ENCODE measurements at places on chromosomes 3 and 15. TPM values are rescaled to one million over a fixed set of nuclear protein-coding genes. Genes with fewer than 3 reads are reported as not detected.

The TP63 gene
- total RNA-seq = under 0.01 TPM

The TM4SF18 gene
- total RNA-seq = 21.5 TPM

The DUOXA2 gene
- not detected for total RNA-seq

The PIK3CB gene
- total RNA-seq = 77.6 TPM

The FILIP1L gene
- 111 TPM for total RNA-seq

The SPSB4 gene
- total RNA-seq = not detected

The UBE2Q2 gene
- total RNA-seq = 84.3 TPM

The LCTL gene
- total RNA-seq = 0.50 TPM

The ETFA gene
- total RNA-seq = 166 TPM

The TMC3 gene
- not detected for total RNA-seq

The ACKR4 gene
- 0.87 TPM for total RNA-seq

The C2CD4B gene
- total RNA-seq = 0.70 TPM

The UNC13C gene
- total RNA-seq = under 0.01 TPM

The ST3GAL6 gene
- total RNA-seq = 1.4 TPM

The SLCO2A1 gene
- total RNA-seq = 0.69 TPM

The PLCB2 gene
- 0.52 TPM for total RNA-seq

The GREM1 gene
- 9.7 TPM for total RNA-seq

The LSAMP gene
- not detected for total RNA-seq

The CHCHD6 gene
- 12.6 TPM for total RNA-seq

The HRG gene
- total RNA-seq = not detected

The SKOR1 gene
- 0.10 TPM for total RNA-seq

The LMOD3 gene
- not detected for total RNA-seq

The ROPN1 gene
- not detected for total RNA-seq

The DUOXA1 gene
- not detected for total RNA-seq

The SCN11A gene
- under 0.01 TPM for total RNA-seq

The CYP1A2 gene
- total RNA-seq = not detected

The ARIH2 gene
- total RNA-seq = 63.2 TPM

The IVD gene
- 68.8 TPM for total RNA-seq

The SGO1 gene
- 0.99 TPM for total RNA-seq

The SERPINI2 gene
- not detected for total RNA-seq

The SI gene
- total RNA-seq = not detected

The EPHB3 gene
- total RNA-seq = 0.17 TPM

The GABRB3 gene
- total RNA-seq = 2.4 TPM

The TGM4 gene
- total RNA-seq = 0.35 TPM

The DLL4 gene
- total RNA-seq = 0.17 TPM

The NECTIN3 gene
- 74.7 TPM for total RNA-seq

The VIPR1 gene
- total RNA-seq = 0.69 TPM

The PDZRN3 gene
- total RNA-seq = 0.17 TPM

The RLBP1 gene
- total RNA-seq = not detected

The EFCC1 gene
- total RNA-seq = not detected

The ARNT2 gene
- 2.8 TPM for total RNA-seq

The HYAL2 gene
- 127 TPM for total RNA-seq

The DOCK3 gene
- total RNA-seq = 0.69 TPM

The PDIA5 gene
- total RNA-seq = 37.2 TPM

The TEX55 gene
- total RNA-seq = not detected

The CHDH gene
- total RNA-seq = 4.9 TPM

The PARP6 gene
- 22.3 TPM for total RNA-seq

The ZXDC gene
- 15.5 TPM for total RNA-seq

The GRIP2 gene
- not detected for total RNA-seq

The ARL14 gene
- 0.87 TPM for total RNA-seq

The TRPM1 gene
- total RNA-seq = not detected

All from renal cortical epithelial cell (primary cell).